ENCODE measurements at places on chromosomes 16 and 17. TPM values are rescaled to one million over a fixed set of nuclear protein-coding genes. Genes with fewer than 3 reads are reported as not detected.

RSPRY1 gene
- 25.2 TPM for total RNA-seq

PRAC1 gene
- not detected for total RNA-seq

TRPV2 gene
- 0.61 TPM for total RNA-seq

CA5A gene
- not detected for total RNA-seq

PLCG2 gene
- 5.1 TPM for total RNA-seq

INCA1 gene
- 1.3 TPM for total RNA-seq

ACSM2A gene
- not detected for total RNA-seq

BAIAP3 gene
- total RNA-seq, result 1.1 TPM

MKS1 gene
- total RNA-seq, result 10.5 TPM

CBX2 gene
- total RNA-seq, result 16.0 TPM

NOTUM gene
- 0.37 TPM for total RNA-seq

LRRC75A gene
- 1.0 TPM for total RNA-seq

SOCS1 gene
- 2.6 TPM for total RNA-seq

GNG13 gene
- not detected for total RNA-seq

RNF43 gene
- 0.17 TPM for total RNA-seq

FAM83G gene
- total RNA-seq, result 37.1 TPM

OR1A1 gene
- not detected for total RNA-seq

CBFA2T3 gene
- 0.56 TPM for total RNA-seq

HES7 gene
- 2.3 TPM for total RNA-seq

SLC5A11 gene
- 0.31 TPM for total RNA-seq

TENT4B gene
- total RNA-seq, result 11.8 TPM

WNT3 gene
- total RNA-seq, result 4.7 TPM

KRT25 gene
- not detected for total RNA-seq

RPUSD1 gene
- total RNA-seq, result 52.2 TPM

ARL5C gene
- total RNA-seq, result not detected

ZNF385C gene
- total RNA-seq, result 0.09 TPM

CACNG1 gene
- total RNA-seq, result 0.25 TPM
